CD8-positive, alpha-beta memory T cell (primary cell): ENCODE measurements at places on chromosomes 5 and 9. TPM values are rescaled to one million over a fixed set of nuclear protein-coding genes. Genes with fewer than 3 reads are reported as not detected.

Gene RLN2
- 2.8 TPM for total RNA-seq

DNA sequence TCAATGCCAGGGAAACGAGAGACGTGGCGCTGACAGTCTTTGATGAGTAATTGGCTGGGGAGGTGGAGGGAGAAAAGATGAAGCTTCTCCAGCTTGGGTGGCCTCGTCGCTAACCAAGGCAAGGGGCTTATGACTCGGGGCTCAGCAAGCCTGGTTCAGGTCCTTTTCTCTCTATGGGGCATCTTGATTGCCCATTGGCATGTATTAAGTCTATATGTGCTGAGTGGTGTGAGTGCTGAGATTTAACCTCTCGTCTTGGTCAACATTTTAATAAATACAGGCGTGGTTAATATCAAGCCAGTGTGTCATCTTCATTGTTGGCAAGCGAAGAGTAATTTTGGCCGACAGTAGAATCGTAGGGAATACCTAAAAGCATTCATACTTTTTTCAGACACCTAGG, 85.9 kb downstream of the RAI14 start:
- no peak for DNase-seq

DNA sequence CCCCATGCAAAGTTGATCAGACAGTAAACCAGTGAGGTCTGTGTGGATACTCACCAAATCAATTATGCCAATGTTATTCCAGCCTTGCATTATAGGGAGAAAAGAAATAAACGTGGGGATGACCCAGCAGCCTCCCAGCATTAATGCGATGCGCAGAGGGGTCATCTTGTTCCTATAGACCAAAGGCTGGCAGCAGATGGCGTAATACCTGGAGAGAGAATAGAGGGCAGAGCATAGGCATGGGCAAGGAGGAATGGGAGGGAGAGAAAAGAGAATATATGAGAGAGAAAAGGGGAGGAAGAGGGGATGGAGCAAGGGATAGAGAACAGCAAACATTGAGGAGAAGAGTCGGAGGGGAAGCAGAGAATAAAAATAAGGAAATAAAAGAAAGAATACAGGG, 131.2 kb downstream of the HTR4 start:
- no peak for DNase-seq

Gene CD274
- total RNA-seq: 17.6 TPM

- DNase-seq: no peak
Observed at GRCh38 chr5:53323511-53323910, 156.9 kb upstream of the FST start.

Gene NOXA1
- total RNA-seq: 0.74 TPM

GRCh38 chr5:32767948-32768467, 56.9 kb downstream of the NPR3 start:
- no peak for DNase-seq

GRCh38 chr5:15691521-15691920, 191.5 kb downstream of the FBXL7 start:
- DNase-seq: no peak

Gene C9orf50
- not detected for total RNA-seq

Gene LECT2
- not detected for total RNA-seq

Gene ENTREP1
- not detected for total RNA-seq

GRCh38 chr5:24232041-24232440, 412.7 kb downstream of the CDH10 start:
- no peak for DNase-seq

- DNase-seq: no peak
Observed at GRCh38 chr5:43154469-43154868, 33.8 kb downstream of the ZNF131 start.

GRCh38 chr9:15248081-15248480, 58.9 kb downstream of the TTC39B start:
- no peak for DNase-seq
